ENCODE measurements at places on chromosomes 7 and 10. TPM values are rescaled to one million over a fixed set of nuclear protein-coding genes. Genes with fewer than 3 reads are reported as not detected.

The C10orf105 gene
- 0.20 TPM for total RNA-seq

The PTN gene
- not detected for total RNA-seq

DNA sequence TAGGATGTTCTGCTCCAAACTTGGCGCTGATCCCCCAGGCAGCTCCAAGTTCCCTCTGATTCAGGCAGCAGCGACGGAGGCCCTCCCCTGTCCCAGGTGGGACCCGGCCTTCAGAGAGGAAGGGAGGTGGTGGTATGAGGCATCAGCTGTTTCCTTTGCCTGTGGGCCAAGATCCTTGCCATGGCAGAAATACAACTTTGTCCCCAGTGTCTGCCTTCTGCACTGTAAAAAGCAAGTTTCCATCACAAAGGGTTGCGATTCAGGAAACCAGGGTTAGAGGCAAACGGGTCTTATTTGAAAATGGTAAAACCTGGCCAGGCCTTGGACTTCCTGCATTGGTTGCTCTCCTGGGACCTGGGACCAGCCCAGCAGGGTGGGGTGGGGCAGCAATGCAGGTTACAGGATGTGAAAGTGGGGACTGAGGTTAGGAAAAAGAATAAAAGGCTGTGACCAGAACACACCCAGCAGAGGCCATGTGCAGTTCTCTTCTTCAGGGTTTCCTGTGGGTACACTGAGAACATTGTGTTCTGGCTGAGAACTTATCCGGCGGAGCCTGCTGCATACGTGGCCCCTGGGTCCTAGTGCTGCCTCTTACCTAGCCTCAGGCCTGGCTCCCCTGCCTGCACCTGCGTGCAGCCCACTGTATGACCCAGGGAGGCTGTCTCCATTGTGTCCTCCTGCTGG lies 25.1 kb upstream of the DDIT4 start:
- peak; percentile 62 for DNase-seq

DNA sequence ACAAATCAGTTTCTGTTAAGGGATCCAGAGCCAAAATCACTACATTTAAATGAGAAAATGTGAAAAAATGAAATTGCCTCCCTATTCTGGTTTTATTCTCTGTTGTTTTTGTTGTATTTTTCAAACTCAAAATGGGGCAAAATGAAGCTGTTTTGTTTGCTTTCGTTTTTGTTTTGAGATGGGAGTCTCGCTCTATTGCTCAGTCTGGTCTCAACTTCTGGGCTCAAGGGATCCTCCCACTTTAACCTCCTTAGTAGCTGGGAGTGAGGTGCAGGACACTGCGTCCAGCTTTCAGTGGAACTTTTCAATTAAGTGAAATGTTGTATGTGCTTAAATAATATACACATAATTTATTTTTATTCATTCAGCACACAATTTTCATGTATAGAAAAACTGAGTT lies 205.0 kb downstream of the SORCS1 start:
- no peak for DNase-seq

GRCh38 chr10:10418387-10418786 lies 599.3 kb upstream of the CELF2 start:
- no peak for DNase-seq

- no peak for DNase-seq
Measured at GRCh38 chr7:87003872-87004798, 55.3 kb downstream of the ELAPOR2 start.

DNA sequence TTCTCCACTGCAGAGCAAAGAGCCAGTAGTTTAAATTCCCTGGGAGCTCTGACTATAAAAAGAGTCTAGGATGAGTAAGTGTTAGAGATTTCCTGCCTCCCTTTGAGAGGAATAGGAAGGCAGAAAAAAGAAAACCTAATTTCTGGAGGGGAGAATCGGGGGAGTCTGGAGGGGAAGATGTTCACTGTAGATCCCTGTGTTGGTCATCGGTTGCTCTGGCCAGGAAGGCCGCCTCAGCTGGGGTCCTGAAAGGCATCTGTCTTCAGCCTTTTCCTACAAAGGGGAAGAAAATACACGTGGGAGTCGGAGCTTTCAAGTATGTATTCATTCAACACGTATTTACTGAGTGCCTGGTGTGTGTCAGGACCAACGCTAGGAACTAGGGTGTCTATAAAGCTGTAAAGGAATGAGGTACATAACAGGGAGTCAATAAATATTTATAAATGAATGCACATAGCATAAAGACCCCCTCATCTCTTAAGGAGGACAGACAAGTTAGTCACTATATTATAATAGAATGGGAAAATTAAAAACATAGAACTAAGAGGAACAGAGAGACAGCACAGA lies 101.1 kb downstream of the ICA1 start:
- DNase-seq = no peak
